ENCODE measurements at places on chromosomes 11 and 22. TPM values are rescaled to one million over a fixed set of nuclear protein-coding genes. Genes with fewer than 3 reads are reported as not detected.

CACNA1I gene
- total RNA-seq = 2.1 TPM

THYN1 gene
- 80.2 TPM for total RNA-seq

MTCH2 gene
- total RNA-seq = 141 TPM

MRGPRX3 gene
- not detected for total RNA-seq

CDC42BPG gene
- total RNA-seq = 21.6 TPM

C11orf87 gene
- total RNA-seq = 0.23 TPM

ROBO3 gene
- 21.3 TPM for total RNA-seq

ARHGAP1 gene
- 53.0 TPM for total RNA-seq

ZNF280B gene
- 5.9 TPM for total RNA-seq

OOSP4A gene
- total RNA-seq = not detected

PNPLA5 gene
- 5.9 TPM for total RNA-seq

RTN4R gene
- total RNA-seq = 27.0 TPM

OR6T1 gene
- not detected for total RNA-seq

LINC01488 gene
- total RNA-seq = not detected

CRY2 gene
- 16.8 TPM for total RNA-seq

DDI1 gene
- not detected for total RNA-seq

MPEG1 gene
- total RNA-seq = 0.05 TPM

MPPED2 gene
- 2.4 TPM for total RNA-seq

C22orf39 gene
- 34.4 TPM for total RNA-seq

UBQLN3 gene
- not detected for total RNA-seq

TSGA10IP gene
- 4.1 TPM for total RNA-seq

SCN3B gene
- total RNA-seq = 0.79 TPM

GPHA2 gene
- 1.6 TPM for total RNA-seq

F2 gene
- 0.73 TPM for total RNA-seq

CRACR2B gene
- 55.9 TPM for total RNA-seq

TMEM191B gene
- 2.7 TPM for total RNA-seq

MS4A15 gene
- total RNA-seq = 0.39 TPM

Data from WTC11 (cell line).